ENCODE measurements at places on chromosomes 4 and X.

GRCh38 chr4:101823864-101824263, 33.3 kb downstream of the BANK1 start:
- no peak for DNase-seq

GRCh38 chr4:36385951-36386571, 104.6 kb downstream of the DTHD1 start:
- no peak for DNase-seq

DNA sequence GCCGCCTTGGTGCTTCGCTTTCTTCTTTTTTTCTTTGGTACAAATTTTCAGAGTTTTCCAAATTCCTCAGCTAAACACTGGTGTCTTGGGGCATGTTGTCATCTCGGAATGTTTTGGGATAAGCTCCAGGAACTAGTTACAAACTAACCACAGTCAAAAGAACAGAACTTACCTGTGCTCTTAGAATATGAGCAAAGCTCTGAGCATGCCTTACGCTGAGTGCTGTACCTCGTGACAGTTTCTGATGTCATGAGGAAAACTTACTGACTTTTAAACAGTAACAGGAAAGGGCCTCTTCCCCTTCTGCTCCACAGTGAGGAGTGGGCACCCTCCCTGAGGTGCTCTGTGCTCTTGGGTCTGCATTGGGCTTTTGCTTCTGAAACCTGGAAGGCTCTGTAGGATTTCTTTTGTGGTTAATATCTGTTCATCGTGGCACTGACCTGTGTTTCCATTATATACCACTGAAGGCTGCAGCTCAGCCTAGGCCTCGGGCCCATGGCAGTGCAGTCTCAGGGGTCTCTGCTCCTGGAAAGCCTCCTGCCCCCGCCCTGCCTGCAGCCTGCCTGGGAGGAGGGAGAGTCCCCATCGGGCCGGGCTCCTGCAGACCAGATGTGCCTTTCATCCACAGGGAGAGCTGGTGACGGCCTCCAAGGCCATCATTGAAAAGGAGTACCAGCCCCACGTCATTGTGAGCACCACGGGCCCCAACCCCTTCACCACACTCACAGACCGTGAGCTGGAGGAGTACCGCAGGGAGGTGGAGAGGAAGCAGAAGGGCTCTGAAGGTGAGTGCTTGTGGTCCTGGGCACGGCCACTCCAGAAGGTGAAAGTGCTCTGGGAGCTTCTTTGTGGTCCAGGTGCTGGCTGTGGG, 48.7 kb downstream of the NOP14 start:
- DNase-seq = no peak

DNA sequence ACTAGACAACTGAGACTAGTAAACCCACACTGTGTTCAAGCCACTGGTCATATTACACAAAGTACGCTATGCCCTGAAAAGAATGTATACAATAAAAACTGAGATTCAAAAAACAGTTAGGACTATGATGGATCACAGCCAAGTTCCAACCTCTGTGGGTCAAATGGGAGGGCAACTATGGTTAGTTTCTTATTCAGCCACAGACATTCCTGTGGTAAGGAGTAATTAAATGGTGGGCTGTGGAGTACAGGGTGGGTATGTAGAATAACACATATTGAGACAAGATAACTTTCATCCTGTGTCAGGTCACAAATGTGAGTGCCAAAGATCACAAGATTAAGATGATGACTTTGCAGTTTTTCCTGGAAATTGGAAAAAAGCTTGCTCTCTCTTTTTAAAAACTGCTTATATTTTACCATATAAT, 167.2 kb downstream of the NPNT start:
- DNase-seq = peak; percentile 71

DNA sequence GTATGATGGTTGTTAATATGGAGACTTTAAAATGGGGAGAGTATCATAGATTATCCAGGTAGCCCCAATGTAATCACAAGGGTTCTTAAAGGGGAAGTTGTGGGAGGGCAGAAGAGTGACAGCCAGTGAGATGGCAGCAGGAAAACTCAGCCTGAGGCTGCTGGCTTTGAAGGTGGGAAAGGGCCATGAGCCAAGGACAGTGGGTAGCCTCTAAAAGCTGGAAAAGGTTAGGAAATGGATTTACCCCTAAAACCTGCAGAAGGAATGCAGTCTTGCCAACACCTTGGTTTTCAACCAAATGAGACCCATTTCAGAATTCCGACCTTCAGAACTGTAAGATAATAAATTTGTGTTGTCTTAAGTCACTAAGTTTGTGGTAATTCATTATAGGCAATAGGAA, 68.8 kb upstream of the BLTP1 start:
- no peak for DNase-seq

- no peak for DNase-seq
Observed at GRCh38 chrX:153671589-153672530, 1.8 kb downstream of the PNCK start.
